Sigmoid colon (tissue), 7 donors: ENCODE measurements at places on chromosomes 16 and 17.
A peak's percentile ranks its signal among the peaks of the same experiment; 100 is the strongest.

- DNase-seq, result peak; percentile 26
These were observed 31.2 kb downstream of the CDH3 start for GRCh38 chr16:68676113-68676860.

DNA sequence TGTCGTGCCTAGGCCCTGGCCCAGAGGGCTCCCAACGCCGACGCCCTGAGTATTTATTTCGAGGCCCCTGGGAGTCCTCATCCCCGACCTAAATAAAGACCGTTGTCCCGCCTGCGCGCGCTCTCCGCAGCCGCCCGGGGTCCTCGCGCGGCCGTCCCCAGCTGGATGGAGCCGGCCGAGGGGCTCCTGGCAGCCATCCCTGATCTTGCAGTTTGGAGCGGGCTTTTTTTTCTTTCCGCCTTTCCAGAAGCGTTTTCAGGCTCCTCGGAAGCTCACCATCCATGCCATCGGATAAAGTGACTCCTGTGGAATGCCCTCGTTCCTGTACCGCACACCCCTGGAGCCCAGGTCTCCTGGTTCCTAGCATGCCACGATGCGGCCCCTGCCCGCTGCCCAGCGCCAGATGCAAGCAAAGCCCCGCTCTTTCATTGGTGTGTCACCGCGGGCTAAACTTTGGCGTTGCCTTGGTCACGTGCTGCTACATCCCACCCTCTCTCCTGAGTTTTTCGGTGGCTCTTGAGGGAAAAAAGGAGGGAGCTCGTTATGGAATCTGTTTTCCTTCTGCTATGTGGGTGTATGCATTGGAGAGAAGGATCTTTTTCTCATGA, 716 bp downstream of the TMEM94 start:
- no peak for DNase-seq

DNA sequence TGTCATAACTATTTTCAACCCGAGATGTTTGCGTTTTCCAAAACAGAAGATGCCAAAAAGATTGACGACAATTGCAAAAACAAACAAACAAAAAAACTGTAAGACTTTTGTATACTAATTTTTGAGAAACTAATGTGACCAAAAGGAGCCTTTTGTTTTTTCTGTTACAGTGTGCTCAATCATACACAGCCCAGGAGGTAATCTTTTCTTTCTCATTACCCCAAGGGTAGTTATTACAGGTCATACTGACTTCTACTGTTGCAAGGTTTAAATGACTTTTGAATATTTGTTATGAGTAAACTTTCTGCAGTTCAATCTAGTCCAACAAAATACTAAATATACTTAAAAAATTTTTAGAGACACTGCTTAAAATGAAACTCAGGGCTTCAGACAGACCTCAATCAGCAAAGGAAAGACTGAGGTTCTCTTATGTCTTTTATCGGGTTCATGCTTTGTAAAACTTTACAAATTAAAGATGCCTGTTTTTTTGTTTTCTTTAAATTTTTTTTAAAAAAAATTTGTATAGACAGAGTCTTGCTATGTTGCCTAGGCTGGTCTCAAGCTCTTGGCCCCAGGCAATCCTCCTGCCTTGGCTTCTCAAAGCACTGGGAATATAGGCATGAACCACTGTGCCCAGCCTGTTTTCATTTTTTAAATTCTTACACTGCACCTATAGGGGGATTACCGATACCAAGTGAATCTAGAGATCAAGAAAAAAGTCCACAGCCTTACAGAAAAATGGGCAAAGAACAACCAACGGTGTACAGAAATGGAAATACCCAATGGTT, 47.6 kb downstream of the SPOP start:
- no peak for DNase-seq

GRCh38 chr17:18381158-18381952, 3.8 kb downstream of the EVPLL start:
- DNase-seq, result peak; percentile 49

DNA sequence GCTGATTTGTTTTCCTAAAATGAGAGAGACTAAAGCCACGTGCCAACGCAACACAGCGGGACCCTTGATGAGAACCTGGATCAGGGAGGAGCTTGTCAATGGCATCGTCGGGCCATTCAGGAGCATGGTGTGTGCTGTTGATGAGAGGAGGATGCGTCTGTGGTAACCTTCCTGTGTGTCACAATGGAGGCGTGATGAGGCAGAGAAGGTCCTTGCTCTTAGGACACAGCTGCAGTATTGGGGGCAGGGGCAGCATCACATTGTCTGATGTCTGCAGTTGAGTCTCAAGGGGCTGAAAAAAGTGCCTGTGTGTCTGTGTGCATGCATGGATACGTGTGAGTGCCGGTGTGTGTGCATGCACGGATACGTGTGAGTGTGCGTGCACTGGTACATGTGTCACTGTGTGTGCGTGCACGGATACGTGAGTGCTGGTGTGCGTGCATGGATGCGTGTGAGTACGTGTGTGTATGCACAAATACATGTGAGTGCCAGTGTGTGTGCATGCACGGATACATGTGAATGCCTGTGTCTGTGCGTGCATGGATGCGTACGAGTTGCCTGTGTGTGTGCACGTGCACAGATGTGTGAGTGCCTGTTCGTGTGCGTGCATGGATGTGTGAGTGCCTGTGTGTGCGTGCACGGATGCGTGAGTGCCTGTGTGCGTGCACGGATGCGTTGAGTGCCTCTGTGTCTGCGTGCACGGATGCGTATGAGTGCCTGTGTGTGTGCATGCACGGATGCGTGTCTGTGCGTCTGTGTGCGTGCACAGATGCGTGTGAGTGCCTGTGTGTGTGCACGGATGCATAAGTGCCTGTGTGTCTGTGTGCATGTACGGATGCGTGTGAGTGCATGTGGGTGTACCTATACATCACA, 39.3 kb downstream of the BAIAP2 start:
- no peak for DNase-seq

GRCh38 chr16:1413684-1414531, 596 bp downstream of the UNKL start:
- no peak for DNase-seq

- DNase-seq, result no peak
These were observed 39.9 kb downstream of the UBE2G1 start for GRCh38 chr17:4326608-4327007.

DNA sequence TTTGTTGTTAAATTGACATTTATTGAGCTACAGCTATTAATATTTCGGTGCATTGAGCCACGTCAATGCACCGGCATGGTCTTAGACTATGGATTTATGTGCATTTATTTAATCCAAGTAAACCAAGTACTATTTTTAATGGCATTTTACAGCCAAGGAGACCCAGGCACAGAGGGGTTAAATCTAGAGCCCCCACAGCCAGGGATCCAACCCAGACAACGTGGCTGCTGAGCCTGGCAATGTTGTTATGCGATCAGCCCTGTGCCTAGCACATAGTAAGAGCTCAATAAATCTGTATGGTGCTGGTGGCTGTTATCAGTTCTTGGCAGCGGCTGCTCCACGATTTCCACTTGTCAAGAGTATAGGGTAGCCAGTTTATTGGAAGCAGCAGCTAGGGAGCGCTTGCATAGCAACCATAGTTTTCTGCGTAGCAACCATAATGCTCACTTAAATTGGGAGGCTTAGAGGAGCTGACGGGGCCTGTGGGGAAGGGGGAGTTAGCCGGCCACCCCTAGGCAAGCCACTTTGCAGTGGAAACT, 541 bp upstream of the RBBP6 start:
- no peak for DNase-seq

DNA sequence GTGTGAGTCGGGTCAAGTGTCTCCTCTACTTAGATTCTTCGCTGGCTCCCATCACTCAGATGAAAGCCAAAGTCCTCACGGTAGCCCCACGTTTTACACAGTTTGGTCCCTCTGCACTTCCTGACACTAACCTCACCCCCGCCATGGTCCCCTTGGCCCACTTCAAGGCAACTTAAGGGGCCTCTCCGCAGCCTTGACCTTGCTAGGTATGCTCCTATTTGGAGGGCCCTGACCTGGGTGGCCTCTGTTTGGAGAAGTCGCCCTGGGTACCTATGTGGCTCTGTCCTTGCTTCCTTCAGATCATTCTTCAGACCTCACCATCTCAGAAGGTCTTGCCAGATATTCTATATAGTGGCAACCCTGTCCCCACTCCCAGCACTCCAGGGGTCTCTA, 110.2 kb downstream of the SOCS1 start:
- DNase-seq, result no peak

GRCh38 chr16:12259651-12260050, 283.1 kb downstream of the SNX29 start:
- no peak for DNase-seq

GRCh38 chr16:339680-340079, 12.8 kb downstream of the AXIN1 start:
- no peak for DNase-seq

GRCh38 chr16:26567356-26567755, 499.4 kb upstream of the C16orf82 start:
- DNase-seq, result no peak

DNA sequence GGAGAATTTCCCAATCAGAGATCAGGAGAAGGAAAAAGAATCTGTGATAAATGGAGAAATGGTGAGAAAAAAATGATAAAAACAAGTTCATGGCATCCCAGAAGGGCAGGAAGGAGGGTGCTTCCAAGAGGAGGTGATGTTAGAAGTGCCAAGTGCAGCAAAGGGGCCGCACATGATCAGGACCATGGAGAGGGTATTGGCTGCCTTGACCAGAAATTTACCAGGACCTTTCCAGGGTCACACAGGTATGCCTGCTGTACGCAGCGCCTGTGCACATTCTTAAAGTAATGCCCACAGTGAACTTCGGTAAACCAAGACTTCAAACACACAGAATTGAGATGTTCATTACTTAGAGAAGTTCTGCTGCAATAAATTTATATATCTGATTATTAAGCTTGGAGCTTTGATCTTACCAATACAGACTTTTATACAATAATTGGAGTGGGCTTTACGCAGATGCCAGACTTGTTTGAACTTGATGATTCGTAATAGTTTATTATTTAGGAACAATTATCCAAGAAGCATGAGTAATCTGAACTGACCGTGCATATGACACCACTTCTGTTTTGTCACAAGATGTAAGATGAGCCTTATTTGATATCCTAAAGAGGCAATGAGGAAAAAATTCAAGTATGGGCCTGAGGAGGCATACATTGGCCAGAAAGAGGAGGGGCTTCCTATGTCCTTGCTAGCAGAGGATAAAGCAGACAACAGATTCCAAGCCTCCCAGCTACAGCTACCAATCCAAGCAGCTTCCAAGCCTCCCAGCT, 2.2 kb upstream of the KRT33A start:
- no peak for DNase-seq

- DNase-seq, result no peak
These were observed 3.9 kb downstream of the CD79B start for GRCh38 chr17:63928172-63928666.

DNA sequence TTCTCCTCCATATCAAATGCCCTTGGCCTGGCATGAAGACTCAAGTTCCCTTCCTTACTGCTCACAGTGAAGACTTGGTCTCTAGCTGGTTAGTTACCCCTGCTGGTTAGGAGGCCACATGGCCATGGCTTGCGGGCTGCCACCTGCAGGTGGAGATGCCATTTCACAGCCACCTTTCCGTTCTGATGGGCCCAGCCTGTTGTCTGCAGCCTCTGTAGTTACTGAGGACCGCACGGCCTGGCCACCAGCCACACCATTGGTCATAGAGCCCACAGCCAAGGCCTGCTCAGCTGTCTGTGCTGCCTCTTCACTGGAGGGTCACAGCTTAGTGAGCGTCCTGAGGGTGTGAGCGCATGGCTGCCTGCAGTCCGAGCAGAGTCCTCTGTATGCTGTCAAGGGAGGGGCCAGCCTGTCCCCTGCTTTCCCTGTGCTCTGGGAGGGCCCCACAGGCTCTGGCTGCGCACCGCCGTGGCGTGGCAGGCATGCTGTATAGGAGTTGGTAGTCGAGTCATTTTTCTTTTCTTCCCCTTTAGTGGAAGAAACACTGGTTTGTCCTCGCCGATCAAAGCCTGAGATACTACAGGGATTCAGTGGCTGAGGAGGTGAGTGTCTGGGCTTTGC, 59.2 kb downstream of the PLD6 start:
- no peak for DNase-seq

DNA sequence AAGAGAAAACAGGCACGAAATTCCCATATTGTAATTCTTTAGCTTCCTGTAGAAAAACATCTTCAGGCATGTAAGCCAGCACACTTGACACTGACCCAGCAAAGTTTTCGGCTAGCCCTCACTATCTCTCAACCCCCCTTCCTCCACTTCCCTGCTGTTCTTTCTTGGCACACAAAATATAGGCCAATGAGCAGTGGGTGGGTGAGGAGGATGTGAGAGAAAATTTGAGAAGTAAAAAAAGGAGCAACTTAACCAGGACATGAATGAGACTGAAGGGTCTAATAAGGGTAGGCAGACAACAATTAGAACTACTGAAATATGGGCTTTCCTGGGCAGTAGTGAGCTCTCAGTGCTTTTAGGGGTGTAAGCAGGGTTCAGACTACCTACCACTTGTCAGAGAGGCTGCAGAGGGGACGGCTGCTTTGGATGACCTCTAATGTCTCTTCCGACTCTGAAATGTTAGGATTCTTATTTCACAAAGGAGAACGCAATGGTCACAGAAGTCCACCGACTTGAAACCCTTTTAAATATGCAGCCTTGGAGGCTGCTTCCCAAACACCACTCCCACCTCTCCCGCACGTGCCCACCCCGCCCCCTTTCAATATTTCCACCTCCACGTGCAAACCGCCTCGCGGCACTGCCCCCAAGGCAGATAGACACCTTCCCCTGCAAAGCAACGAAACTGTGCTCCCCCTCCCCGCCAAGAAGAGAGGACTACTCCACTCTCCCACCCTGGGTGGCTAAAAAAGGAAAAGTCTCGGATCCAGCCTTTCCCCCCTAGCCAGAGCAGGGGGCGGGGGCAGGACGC, 889 bp downstream of the MBTD1 start:
- DNase-seq, result peak; percentile 65

GRCh38 chr17:45895304-45895968, 1.1 kb downstream of the MAPT start:
- DNase-seq, result no peak
